ENCODE measurements at places on chromosomes 11 and 22. TPM values are rescaled to one million over a fixed set of nuclear protein-coding genes. Genes with fewer than 3 reads are reported as not detected.
A peak's percentile ranks its signal among the peaks of the same experiment; 100 is the strongest.

GRCh38 chr11:66247295-66247694, 21.1 kb upstream of the RAB1B start:
- no peaks in the 10 kb centered on the region for H3K27me3 ChIP-seq
- H3K36me3 ChIP-seq, result peaks cover 22% of the 10 kb centered on the region
- H3K4me1 ChIP-seq, result no peaks in the 10 kb centered on the region
- no peak overlapping the region for H3K4me3 ChIP-seq
- no peak overlapping the region for H3K27ac ChIP-seq

DNA sequence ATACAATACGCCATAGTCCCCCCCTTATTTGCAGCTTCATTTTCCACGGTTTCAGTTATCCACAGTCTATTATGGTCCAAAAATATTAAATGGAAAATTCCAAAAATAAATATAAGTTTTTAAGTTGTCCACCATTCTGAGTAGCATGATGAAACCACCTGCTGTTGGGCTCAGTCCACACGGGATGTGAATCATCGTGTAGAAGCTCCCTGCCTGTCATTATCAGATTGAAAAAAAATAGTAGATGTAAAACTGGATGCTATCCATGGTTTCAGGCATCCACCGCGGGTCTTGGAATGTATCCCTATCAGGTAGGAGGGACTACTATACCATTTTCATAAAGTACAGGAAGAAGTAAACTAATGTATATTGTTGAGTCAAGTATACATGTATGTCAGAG, 127.4 kb downstream of the TTC17 start:
- peaks cover 27% of the 10 kb centered on the region for H3K36me3 ChIP-seq
- DNase-seq, result no peak
- H3K27ac ChIP-seq, result no peak overlapping the region

- peaks cover 22% of the 10 kb centered on the region for H3K4me1 ChIP-seq
- H3K27ac ChIP-seq, result no peak overlapping the region
- peaks cover 46% of the 10 kb centered on the region for H3K36me3 ChIP-seq
- no peaks in the 10 kb centered on the region for H3K27me3 ChIP-seq
- no peak overlapping the region for H3K4me3 ChIP-seq
These were observed 43.6 kb downstream of the CTSC start for GRCh38 chr11:88293931-88294330.

- no peak overlapping the region for H3K27ac ChIP-seq
- peaks cover 4% of the 10 kb centered on the region for H3K27me3 ChIP-seq
- no peak for DNase-seq
- no peaks in the 10 kb centered on the region for H3K36me3 ChIP-seq
These were observed 6.4 kb downstream of the UNC93B1 start for GRCh38 chr11:67997475-67997921.

DNA sequence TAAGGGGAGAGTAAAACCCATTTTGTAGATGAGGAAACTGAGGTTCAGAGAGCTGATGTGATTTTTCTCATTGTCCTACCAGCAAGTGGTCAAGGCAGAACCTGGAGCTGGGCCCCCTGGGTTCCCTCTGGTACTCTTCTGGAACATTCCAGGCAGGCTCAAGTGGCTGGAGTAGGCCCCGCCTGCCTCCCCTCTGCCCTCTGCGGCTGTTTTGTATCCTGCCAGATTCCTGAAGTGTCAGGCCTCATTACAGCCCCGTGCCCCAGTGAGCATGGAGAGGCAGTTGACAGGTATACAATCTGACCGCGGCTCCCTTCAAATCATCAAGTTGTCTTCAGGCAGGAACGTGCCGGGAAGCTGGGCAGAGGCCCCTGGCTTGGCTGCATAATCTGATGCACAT, 94.6 kb upstream of the CD82 start:
- no peaks in the 10 kb centered on the region for H3K36me3 ChIP-seq
- H3K4me1 ChIP-seq, result peaks cover 3% of the 10 kb centered on the region
- H3K27me3 ChIP-seq, result peaks cover 18% of the 10 kb centered on the region
- H3K4me3 ChIP-seq, result no peak overlapping the region
- DNase-seq, result no peak

GRCh38 chr22:33920197-33920540, at the start of gene LARGE1:
TSS of gene LARGE1 (minus strand) at chr22:33920476.
- peaks cover 48% of the 10 kb centered on the region for H3K27me3 ChIP-seq
- peaks cover 6% of the 10 kb centered on the region for H3K4me1 ChIP-seq
- H3K4me3 ChIP-seq, result peak within 1 kb of the TSS; percentile 91
- H3K36me3 ChIP-seq, result no peaks in the 10 kb centered on the region
- peak within 1 kb of the TSS; percentile 65 for H3K27ac ChIP-seq
- peak; percentile 78 for DNase-seq

DNA sequence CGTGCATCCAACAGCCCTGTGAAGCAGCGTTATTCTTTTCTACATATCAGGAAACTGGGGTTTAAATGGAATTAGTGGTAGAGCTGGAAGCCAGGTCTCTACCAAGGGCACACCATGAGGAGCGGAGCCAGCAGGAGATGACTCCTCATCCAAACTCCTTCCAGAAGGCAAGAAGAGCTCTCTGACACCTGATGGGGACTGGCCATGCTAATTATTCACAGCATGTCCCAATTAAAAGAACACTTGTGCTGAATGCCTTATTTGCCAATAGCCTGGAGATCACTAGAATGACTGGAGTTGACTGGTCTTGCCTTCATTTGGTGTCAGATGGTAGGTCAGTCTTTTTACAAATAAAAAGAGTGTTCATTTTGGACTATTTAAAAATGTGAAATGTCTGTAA, 32.9 kb upstream of the SLN start:
- H3K27ac ChIP-seq, result no peak overlapping the region
- no peaks in the 10 kb centered on the region for H3K27me3 ChIP-seq
- no peak for DNase-seq
- H3K4me3 ChIP-seq, result no peak overlapping the region

Gene CHRM1
- not detected for total RNA-seq

DNA sequence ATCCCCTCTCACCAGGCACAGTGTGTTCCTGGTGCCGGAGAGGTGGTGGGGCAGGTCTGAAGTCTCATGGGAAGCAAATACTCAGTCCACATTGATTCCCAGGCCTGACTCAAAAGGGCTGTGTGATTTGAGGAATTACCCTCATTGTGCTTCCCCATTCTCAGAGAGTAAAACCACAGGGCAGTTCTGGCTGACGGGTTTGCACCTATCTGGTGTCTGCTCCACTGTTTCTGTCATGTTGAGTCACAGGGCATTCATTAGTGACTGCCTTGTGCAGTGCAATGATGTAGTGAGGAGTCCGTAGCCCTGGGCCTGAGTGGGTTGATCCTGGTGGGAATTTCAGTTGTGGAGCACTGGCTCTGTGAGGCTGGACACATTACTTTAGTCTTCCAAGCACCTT, 85.2 kb upstream of the ARHGAP20 start:
- no peaks in the 10 kb centered on the region for H3K27me3 ChIP-seq
- H3K36me3 ChIP-seq, result no peaks in the 10 kb centered on the region
- no peak overlapping the region for H3K4me3 ChIP-seq

GRCh38 chr11:33179348-33179803, 18.1 kb upstream of the CSTF3 start:
- no peak overlapping the region for H3K27ac ChIP-seq
- no peaks in the 10 kb centered on the region for H3K36me3 ChIP-seq
- no peak for DNase-seq
- H3K4me3 ChIP-seq, result no peak overlapping the region

Gene CCDC89
- total RNA-seq, result not detected

DNA sequence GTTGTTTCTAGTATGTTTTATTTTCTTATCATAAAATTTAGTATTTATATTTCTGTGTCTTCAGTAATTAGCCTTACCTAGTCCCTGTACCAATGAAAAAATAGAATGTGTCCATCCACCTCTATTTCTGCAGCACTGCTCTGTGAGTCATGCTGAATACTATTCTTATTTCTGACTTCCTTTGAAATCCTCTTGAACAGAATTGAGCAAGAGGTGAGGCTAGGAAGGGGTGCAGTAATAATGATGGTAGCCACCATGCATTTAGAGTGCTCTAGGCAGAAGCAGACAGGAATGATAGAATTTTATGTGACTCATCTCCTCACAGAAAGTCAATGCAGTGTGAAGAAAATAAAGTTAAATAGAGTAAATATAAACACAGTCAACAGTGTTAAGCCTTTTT, 60.0 kb downstream of the OR10A6 start:
- no peaks in the 10 kb centered on the region for H3K27me3 ChIP-seq
- H3K4me1 ChIP-seq, result no peaks in the 10 kb centered on the region
- H3K4me3 ChIP-seq, result no peak overlapping the region
- no peak overlapping the region for H3K27ac ChIP-seq
- peaks cover 53% of the 10 kb centered on the region for H3K36me3 ChIP-seq
